ENCODE measurements at places on chromosomes 2 and 18. TPM values are rescaled to one million over a fixed set of nuclear protein-coding genes. Genes with fewer than 3 reads are reported as not detected.

Gene PXDN
- 81.8 TPM for total RNA-seq

Gene CRACDL
- not detected for total RNA-seq

Gene AGXT
- not detected for total RNA-seq

Gene LYPD1
- total RNA-seq, result 256 TPM

Gene RIT2
- total RNA-seq, result not detected

Data from smooth muscle cell of the coronary artery (primary cell).